ENCODE measurements at places on chromosomes 7 and 10.
A peak's percentile ranks its signal among the peaks of the same experiment; 100 is the strongest.

GRCh38 chr7:35691827-35692307 is 3.1 kb downstream of the HERPUD2 start:
- no peak for DNase-seq

DNA sequence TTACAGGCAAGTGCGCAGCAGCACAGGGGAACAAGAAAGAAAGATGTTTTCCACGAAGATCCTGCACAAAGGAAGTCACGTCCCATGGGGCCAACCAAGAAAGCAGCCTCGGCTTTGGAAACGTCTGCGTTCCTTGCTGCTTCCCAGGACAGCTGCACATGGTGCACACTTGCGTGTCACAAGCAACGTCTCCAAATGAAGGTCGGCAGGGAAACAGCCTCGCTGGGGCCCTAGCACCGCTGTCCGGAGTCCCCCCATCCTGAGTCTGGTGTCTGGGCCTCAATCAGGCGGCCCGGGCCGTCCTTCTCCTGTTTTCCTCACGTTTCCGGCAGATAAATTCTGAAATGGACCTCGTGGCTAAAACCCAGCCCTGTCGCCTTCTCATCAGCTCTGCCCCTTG is 206.2 kb downstream of the DIP2C start:
- no peak for DNase-seq

GRCh38 chr10:10209167-10209566 is 808.5 kb upstream of the CELF2 start:
- no peak for DNase-seq

DNA sequence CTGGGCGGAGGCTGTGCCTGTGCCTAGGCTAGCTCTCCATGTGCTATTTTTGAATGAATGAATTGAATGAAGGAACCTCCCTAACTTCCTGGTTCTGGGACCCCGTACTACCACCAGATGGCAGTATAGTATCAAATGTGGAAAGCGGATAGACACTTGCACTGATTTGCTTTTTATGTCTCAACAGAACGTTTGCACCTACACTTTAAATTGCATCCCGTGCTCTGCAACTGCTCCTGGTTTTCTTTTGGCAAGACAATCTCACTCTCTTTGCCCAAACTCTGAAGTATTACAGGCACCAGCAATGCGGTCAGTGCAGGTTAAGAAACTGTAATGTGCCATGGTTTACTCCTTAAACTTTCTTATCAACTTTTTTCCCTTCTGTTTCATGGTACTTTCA is 6.5 kb downstream of the FZD8 start:
- no peak for DNase-seq

DNA sequence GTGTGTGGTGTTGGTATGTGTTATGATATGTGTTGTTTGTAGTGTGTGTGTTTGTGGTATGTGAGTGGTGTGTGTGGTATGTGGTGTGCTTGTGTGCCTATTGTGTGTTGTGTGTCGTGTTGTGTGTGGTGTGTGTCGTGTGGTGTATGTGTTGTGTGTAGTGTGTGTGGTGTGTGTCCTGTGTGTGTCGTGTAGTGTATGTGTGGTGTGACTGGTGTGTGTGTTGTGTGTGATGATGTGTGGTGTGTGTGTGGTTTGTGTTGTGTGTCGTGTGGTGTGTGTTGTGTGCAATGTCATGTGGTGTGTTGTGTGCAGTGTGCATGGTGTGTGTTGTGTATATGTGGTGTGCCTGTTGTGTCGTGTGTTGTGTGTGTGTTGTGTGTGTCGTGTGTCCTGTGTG is 144.6 kb downstream of the DNAJB6 start:
- DNase-seq, result no peak

- peak; percentile 11 for DNase-seq
Measured at GRCh38 chr7:106346678-106347217, 62.0 kb upstream of the NAMPT start.

- DNase-seq, result no peak
Measured at GRCh38 chr10:120131183-120131582, 238.7 kb downstream of the SEC23IP start.

- DNase-seq, result no peak
Measured at GRCh38 chr10:52650873-52651272, 121.7 kb downstream of the MBL2 start.

DNA sequence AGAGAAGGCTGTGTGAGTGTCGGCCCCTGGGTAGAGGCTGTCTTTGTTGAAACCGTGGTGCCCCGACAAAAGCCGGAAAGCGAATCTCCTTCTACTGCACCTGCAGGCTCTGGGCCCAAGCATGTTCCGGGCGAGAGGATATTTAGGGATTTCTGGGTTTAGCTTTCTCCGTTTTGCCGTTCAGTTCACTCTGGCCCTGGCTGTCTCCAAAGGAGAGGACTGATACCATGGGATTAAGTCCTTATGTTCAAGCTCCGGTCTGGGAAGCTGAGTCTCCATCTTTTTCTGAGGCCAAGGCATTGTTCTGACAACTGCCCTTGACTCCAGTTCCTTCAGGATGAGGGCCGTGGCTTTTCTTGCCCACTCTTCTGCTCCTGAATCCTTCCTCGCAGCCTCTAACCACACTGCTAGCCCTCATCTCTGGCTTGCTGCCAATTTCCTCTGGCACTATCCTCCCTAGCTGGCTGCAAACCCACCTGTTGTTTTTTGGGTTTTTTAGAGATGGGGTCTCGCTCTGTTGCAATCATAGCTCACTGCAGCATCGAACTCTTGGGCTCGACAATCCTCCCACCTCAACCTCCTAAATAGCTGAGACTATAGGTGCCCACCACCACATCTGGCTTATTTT is 206.8 kb downstream of the SKIDA1 start:
- DNase-seq, result no peak

DNA sequence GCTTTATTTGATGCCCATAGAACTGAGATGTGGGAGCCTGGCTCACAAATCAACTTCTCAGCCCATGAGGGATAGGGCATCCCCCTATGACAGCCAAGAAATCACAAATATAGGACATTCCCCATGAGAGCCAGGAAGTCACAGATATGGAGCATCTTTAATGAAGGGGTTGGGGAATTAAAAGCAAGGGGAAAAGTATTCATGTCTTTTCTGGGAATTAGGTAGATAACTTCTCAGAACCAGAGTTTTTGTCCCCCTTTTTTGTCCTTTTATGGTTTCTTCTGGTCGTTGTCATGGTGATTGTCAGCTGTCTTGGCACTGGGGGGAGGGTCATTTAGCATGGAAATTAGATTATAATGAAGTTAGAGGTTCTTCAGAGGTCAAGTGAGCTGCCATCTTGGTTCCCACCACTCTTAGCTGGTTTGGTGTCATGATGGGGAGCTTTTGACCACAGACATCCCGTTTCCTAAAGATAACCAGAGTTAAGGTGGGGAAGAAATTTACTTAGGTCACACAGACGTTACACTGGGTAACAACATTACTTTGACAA is 56.9 kb downstream of the NOD1 start:
- no peak for DNase-seq

GRCh38 chr7:90836937-90837336 is 240.8 kb downstream of the CDK14 start:
- DNase-seq, result no peak

GRCh38 chr7:25087855-25088254 is 37.2 kb downstream of the CYCS start:
- DNase-seq, result no peak

GRCh38 chr10:89032141-89032891 is 41.7 kb downstream of the FAS start:
- no peak for DNase-seq

DNA sequence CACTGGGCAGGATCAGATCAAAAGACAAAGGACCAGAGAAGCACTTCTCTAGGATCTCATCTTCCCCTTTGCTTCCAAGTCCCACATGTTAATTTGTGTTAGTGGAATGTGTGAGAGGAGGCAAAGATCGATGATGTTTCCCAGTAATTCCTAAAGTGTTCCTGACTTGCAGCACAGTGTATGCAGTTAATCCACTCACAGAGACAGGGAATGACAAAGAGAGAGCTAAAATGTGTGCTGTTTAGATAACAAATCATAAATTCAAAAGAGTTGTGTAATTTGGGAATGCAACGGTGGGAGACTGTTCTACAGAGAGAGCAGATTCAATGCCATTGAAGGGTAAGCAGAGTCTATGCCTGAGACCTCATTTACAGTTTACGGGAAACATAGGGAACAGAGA is 132.0 kb upstream of the SVIL start:
- DNase-seq, result no peak

DNA sequence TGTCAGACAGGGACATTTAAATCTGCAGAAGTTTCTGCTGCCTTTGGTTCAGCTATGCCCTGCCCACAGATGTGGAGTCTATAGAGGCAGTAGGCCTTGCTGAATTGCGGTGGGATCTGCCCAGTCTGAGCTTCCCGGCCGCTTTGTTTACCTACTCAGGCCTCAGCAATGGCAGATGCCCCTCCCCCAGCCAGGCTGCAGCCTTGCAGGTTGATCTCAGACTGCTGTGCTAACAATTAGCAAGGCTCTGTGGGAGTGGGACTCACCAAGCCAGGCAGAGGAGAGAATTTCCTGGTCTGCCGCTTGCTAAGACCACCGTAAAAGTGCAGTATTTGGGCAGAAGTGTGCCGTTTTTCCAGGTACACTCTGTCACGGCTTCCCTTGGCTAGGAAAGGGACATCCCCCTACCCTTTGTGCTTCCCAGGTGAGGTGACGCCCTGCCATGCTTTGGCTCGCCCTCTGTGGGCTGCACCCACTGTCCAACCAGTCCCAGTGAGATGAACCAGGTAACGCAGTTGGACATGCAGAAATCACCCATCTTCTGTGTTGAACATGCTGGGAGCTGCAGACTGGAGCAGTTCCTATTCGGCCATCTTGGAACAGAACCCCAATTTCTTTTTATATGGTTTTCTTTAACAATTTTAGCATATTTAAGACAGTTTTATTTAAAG is 28.4 kb upstream of the VWDE start:
- DNase-seq, result no peak

- DNase-seq, result no peak
Measured at GRCh38 chr10:102918817-102919245, 737 bp downstream of the CNNM2 start.

DNA sequence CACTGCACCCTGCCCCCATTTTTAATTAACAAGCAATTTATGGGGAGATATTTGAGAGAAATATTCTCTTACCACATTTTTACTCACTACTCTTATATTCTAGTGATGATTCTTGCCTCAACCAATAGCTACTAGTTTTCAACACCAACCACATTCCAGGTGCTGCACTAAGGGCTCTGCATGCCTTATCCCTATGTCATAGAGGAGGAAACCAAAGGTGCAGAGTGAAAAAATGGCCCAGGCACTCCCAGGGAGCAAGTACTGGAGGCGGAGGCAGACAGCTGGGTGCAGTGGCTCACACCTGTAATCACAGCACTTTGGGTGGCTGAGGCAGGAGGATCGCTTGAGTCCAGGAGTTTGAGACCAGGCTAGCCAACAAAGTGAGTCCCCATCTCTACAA is 35.5 kb upstream of the TPST1 start:
- DNase-seq, result no peak

- no peak for DNase-seq
Measured at GRCh38 chr10:132738454-132739224, 47.3 kb downstream of the NKX6-2 start.

DNA sequence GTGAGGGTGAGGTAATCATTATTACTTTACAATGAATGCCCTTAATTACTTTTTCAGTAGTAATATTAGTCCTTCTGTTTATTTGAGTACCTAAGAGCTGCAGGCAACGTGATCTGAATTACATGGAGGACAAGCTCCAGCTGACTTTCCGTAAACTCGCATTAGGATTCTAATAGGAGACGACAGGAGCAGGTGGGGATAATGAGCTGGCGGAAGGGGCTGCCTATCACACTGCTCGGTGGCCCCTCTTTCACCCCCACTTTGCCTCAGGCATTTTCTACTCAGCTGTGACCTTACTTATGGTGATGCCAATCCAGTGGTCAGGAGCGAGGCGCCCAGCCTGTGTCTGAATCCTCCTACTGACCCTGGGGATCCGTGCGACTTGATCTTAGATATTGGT is at the start of gene C7orf33:
TSS of gene C7orf33 (plus strand) at position 296 of the 400 bp plus-strand sequence. CDS start 160 bp downstream, outside the sequence.
- no peak for DNase-seq

GRCh38 chr10:49187950-49188761 is at the start of gene TMEM273:
TSS of gene TMEM273 (minus strand) at chr10:49188391. CDS start at chr10:49188336, 55 bp downstream.
- no peak for DNase-seq

GRCh38 chr10:80474597-80474910 is 20.4 kb downstream of the TSPAN14 start:
- no peak for DNase-seq

DNA sequence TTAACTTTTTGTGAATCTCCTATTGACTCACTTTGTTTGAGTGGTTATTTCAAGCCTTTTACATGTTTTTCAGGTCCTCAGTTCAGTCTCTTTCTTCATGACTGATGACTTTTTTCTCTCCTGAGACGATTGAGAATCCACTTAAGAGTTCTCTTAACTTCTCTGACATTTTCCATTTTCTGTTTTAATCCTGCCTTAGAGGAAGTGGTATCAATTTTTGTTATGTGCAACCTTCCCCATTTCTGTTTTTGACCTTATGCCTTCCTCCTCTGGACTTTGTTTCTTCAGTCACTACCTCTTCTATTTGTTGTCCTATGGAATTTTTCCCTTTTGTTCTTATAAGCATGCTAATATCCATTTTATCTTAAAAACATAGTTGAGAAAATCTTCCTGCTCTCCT is 2.4 kb downstream of the PSMC2 start:
- DNase-seq, result no peak

GRCh38 chr7:49767719-49768118 is 5.7 kb upstream of the VWC2 start:
- no peak for DNase-seq

DNA sequence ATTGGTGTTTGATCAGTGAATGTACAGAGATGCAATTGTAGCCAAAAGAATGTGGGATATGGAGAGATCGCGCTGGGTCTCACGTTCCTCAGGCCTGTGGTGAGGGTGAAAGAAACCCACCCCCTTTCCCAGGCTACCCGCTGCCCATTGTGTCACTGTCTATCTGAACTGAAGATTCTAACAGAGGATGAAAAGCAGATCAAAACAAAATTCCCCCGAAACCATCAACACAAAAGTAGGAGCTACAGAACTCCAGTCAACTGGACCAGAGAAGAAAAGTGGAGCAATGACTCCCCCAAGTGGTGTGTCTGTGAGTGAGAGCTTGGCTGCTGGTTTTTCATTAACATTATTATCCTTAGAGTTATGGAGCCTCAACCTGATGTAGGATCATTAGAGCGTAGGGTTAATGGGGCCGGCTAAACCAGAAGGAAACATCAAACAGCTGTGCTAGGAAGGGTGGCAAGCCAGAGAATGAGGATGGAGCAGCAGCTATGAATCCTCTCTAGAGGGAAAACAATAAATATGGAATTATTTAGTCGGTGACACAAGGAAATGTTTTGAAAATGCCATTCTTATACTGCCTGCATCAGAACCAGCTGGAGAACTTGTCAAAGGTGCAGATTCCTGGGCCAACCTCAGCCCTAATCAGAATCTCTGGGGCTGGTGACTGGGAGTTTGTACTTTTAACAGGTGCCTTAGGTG is 38.3 kb downstream of the AKR1B1 start:
- DNase-seq, result no peak

DNA sequence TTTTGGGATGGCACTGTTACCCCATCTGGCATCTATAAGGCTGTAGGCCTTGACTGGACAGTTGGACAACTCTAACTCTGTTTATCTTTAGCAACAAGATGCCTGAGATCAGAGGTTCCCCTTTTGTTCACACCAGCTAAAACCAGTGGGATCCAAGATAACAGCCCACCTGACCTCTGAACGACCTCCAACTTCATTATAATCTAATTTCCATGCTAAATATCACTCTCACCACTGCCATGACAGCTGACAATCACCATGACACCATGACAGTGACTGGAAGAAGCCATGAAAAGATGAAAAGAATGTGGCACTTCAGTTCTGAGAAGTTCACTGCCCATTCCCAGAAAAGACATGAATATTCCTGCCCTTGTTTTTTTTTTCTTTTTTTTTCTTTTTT is 281.4 kb upstream of the TAC1 start:
- no peak for DNase-seq
